Peyer's patch (tissue), 4 donors: ENCODE measurements at places on chromosomes 2 and 18.

- H3K27ac ChIP-seq = peak overlapping the region; percentile 88
- H3K4me3 ChIP-seq = no peak overlapping the region
- peaks cover 16% of the 10 kb centered on the region for H3K4me1 ChIP-seq
Measured at GRCh38 chr2:159902722-159903121, 104.7 kb upstream of the CD302 start.

DNA sequence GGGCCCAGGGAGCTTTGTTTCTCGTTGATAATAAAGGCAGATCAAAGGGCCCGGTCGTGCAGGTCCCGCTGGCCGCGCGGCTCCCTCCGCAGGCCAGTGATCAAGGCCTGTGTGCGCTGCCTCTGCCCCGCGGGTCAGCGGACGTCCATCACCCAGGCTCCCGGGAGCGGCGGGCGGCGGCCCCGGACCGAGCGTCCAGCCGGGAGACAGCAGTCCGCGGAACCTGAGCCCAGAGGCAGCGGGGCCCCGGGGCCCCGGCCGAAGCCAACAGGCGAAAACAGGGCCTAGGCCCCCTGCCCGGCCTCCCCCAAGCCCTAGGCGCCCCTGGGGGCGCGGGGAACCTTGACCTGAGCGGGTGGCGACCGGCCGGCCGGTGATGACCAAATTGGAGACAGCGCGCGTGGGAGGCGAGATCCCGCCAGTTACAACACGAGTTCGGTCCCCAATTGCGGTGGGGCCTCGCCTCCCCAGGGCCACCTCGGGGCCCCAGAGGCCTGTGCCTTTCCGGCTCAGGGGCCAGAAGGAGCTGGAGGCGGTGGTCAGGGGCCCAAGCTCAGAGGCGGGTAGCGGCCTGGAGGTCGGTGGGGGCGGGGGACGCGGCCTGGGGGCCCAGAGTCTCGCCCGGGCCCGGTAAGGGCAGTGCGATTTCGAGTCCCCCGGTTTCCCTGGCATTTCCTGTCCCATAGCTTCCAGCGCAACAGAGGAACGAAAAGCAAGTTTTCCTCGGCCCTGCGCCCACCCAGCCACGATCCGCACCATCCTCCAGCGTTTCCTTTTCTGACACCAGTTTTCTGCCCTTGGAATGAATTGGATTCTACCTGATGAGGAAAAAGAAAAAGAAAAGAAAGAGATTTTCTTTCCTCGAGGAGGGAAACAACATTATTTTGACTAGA, 5.9 kb downstream of the SP9 start:
- H3K4me1 ChIP-seq = peaks cover 48% of the 10 kb centered on the region
- no peak for DNase-seq
- H3K27ac ChIP-seq = no peak overlapping the region

GRCh38 chr2:136305517-136306192, 187.7 kb upstream of the CXCR4 start:
- no peak overlapping the region for H3K4me3 ChIP-seq
- DNase-seq = no peak
- no peaks in the 10 kb centered on the region for H3K36me3 ChIP-seq
- H3K27ac ChIP-seq = no peak overlapping the region

- H3K36me3 ChIP-seq = no peaks in the 10 kb centered on the region
- no peak overlapping the region for H3K27ac ChIP-seq
- H3K4me1 ChIP-seq = no peaks in the 10 kb centered on the region
- H3K27me3 ChIP-seq = no peaks in the 10 kb centered on the region
- DNase-seq = peak; percentile 26
Measured at GRCh38 chr18:79871481-79872091, 73.8 kb downstream of the KCNG2 start.

DNA sequence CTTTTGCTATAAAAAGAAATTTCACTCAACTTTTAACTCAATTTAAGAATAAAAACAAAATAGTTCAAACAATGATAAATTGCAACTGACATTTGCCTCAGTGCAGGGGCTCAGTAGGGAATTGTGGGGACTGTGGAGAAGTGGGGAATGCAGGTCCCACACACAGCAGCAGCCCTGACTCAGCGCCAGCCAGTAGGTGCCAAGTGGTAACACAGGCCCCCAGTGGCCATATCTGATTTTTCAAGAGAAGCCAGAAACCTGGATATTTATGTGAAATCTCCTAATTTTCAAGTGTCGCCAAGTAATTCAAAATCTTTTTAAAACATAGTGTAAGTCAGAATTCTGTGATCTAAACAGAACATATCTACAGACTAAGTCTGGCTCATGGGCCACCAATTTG, 186.3 kb downstream of the EN1 start:
- DNase-seq = no peak
- H3K27ac ChIP-seq = no peak overlapping the region
- no peaks in the 10 kb centered on the region for H3K27me3 ChIP-seq
- H3K36me3 ChIP-seq = no peaks in the 10 kb centered on the region
- no peak overlapping the region for H3K4me3 ChIP-seq

- H3K36me3 ChIP-seq = no peaks in the 10 kb centered on the region
- no peak for DNase-seq
Measured at GRCh38 chr18:76488190-76488589, 6.9 kb downstream of the ZNF516 start.

DNA sequence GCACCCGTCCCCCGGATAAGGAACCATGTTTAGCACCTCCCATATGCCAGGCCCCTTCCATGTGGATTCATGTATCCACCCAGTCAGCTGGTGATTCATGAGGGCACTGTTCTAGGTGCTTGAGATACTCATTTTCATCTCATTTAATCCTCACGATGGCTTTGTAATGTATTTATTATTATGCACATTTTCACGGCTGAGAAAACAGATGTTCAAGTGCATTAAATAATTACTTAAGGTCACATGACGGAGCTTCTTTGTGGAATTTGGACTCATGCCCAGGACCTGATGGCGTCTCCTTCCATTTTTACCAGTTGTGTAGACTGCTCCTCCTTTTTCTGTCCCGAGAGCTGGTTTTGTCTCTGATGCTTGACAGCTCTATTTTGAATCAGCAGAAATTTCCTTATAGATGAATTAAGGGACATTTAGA, 72.2 kb upstream of the RBM44 start:
- H3K4me3 ChIP-seq = no peak overlapping the region
- no peaks in the 10 kb centered on the region for H3K27me3 ChIP-seq
- no peak overlapping the region for H3K27ac ChIP-seq
- no peaks in the 10 kb centered on the region for H3K4me1 ChIP-seq
- H3K36me3 ChIP-seq = no peaks in the 10 kb centered on the region
- DNase-seq = peak; percentile 8

DNA sequence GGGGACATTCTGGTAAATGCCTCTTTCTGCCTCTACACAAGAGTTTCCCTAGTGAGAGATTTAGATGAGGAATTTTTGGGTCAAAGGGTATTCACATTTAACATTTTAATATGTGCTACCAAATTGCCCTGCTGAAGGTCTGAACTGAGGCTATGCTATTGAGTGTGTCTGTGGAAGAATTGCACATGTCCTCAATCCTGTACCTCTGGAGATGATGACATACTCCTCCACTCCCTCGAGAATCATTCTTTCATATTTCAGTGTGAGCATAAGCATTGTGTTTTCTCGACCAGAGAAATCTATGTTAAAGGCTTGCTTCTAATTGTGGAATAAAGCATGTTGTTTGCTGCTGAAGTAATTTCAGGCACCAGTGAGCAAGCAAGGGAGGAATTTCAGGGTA, 110.5 kb downstream of the TSN start:
- no peak overlapping the region for H3K4me3 ChIP-seq
- H3K36me3 ChIP-seq = no peaks in the 10 kb centered on the region
- no peaks in the 10 kb centered on the region for H3K27me3 ChIP-seq
- H3K27ac ChIP-seq = no peak overlapping the region

DNA sequence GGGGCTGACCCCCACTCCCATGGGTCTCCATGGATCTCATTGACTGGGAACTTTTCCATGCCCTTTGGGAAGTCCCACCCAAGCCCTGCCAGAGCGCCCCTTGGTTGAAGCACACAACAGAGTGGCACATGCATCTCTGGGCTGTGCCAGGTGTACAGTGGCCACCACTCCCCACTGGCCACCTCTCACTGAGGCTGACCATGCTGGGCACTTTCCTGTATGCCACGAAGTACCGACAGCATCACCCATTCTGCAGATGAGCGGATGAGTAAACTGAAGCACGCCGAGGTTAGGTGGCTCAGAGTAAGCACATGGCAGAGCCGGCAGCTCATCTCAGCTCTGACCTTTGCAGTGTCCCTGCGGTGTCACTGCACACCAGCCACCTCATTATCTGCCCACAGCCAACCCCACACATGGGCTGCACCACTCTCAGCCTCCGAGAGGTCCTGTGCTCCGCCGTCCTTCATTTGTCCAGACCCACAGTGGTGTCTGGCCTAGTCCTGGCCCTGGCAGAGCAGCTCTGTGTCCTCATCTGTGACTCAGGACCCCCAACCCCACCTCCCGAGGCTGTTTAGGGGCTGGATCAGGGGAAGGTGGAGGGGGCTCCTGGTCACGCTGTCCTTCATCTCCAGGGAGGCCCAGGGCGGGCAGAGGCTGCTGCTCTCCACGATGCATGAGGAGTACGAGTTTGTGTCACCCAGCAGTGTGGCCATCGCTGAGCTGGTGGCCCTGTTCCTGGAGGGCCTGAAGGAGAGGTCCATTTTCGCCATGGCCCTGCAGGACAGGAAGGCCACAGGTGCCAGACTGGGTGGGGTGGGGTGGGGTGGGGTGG, 18.0 kb upstream of the GPR17 start:
- no peak overlapping the region for H3K27ac ChIP-seq
- no peak for DNase-seq
- no peaks in the 10 kb centered on the region for H3K27me3 ChIP-seq
- no peak overlapping the region for H3K4me3 ChIP-seq

- peak overlapping the region; percentile 94 for H3K27ac ChIP-seq
- DNase-seq = no peak
- peak overlapping the region; percentile 90 for H3K4me3 ChIP-seq
- no peaks in the 10 kb centered on the region for H3K36me3 ChIP-seq
- peaks cover 4% of the 10 kb centered on the region for H3K4me1 ChIP-seq
Measured at GRCh38 chr2:113755035-113755834, 1.2 kb downstream of the SLC35F5 start.

- H3K36me3 ChIP-seq = no peaks in the 10 kb centered on the region
- no peak for DNase-seq
- no peak overlapping the region for H3K4me3 ChIP-seq
Measured at GRCh38 chr2:140842110-140842509, 1288.7 kb downstream of the LRP1B start.

- no peak overlapping the region for H3K4me3 ChIP-seq
- DNase-seq = no peak
- no peaks in the 10 kb centered on the region for H3K36me3 ChIP-seq
- no peaks in the 10 kb centered on the region for H3K27me3 ChIP-seq
- H3K27ac ChIP-seq = no peak overlapping the region
Measured at GRCh38 chr18:39786477-39786876, 2168.6 kb upstream of the PIK3C3 start.

- no peaks in the 10 kb centered on the region for H3K4me1 ChIP-seq
- H3K27me3 ChIP-seq = no peaks in the 10 kb centered on the region
- H3K27ac ChIP-seq = no peak overlapping the region
- no peak overlapping the region for H3K4me3 ChIP-seq
- no peaks in the 10 kb centered on the region for H3K36me3 ChIP-seq
- no peak for DNase-seq
Measured at GRCh38 chr2:216849987-216850386, 9.9 kb downstream of the TNP1 start.

DNA sequence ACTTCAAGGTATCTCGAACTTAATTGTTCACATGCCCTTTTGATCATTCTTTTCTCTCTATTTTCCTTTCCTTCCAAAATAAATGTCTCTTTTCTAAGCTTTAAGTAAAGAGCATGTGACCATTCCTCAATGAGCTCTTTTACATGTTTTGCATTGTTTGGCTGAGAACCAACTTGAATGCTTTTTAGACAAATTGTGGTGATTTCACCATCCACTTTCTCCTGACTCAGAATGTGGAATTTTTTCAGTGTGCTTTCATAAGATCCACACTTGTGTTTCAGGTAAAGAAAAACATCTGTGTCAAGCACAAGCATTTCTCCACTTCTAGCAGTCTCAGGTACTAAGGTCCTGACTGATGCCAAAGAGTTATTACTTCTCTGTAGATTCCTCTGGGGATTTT, 10.7 kb downstream of the RBM43 start:
- no peak overlapping the region for H3K27ac ChIP-seq
- no peaks in the 10 kb centered on the region for H3K27me3 ChIP-seq
- no peaks in the 10 kb centered on the region for H3K4me1 ChIP-seq
- no peak for DNase-seq
- no peak overlapping the region for H3K4me3 ChIP-seq

GRCh38 chr18:44693030-44693784, 12.5 kb downstream of the SETBP1 start:
- no peaks in the 10 kb centered on the region for H3K27me3 ChIP-seq
- no peak for DNase-seq
- H3K27ac ChIP-seq = no peak overlapping the region
- no peak overlapping the region for H3K4me3 ChIP-seq

DNA sequence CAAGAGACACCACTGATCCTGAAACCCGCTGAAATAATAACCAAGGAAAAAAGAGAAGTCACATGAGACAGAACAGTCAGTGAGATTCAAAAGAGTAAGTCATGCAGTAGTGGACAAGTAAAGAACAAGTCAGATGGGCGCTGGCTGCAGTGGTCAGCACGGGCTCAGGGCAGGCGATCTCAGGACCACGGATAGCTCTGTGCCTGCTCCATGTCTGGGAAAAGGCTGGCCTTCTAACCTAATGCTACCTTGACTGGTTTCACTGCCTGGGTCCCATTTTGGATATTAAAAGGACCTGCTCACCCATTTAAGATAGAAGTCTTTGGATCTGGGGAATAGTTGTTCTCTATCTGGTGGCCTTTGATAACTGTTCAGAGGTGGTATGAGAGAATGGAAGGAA, 61.7 kb upstream of the LCLAT1 start:
- H3K4me3 ChIP-seq = no peak overlapping the region
- H3K27ac ChIP-seq = no peak overlapping the region
- no peaks in the 10 kb centered on the region for H3K36me3 ChIP-seq
- no peak for DNase-seq
- H3K4me1 ChIP-seq = no peaks in the 10 kb centered on the region

- no peaks in the 10 kb centered on the region for H3K36me3 ChIP-seq
- no peak overlapping the region for H3K4me3 ChIP-seq
- DNase-seq = no peak
- H3K4me1 ChIP-seq = no peaks in the 10 kb centered on the region
Measured at GRCh38 chr2:72112401-72112800, 35.3 kb downstream of the CYP26B1 start.

DNA sequence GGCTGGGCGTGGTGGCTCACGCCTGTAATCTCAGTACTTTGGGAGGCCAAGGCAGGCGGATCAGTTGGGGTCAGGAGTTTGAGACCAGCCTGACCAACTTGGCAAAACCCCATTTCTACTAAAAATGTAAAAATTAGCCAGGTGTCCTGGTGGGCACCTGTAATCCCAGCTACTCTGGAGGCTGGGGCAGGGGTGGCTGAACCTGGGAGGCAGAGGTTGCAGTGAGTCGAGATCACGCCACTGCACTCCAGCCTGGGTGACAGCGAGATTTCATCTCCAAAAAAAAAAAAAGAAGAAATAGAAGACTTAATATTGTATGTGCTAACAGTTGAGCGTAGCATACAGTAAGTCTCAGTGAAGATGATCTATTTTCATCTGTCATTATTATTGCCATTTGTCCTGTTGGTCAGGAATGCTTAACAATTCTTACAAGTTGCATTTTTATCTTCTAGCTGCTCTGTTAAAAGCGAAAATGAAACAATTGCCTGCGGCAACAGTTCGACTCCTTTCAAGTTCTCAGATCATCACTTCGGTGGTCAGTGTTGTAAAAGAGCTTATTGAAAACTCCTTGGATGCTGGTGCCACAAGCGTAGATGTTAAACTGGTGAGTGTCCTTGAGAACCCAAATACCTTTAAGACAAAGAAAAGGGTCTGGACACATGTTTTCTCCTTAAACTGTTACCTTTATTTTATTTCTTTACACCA, 7.2 kb downstream of the PMS1 start:
- no peaks in the 10 kb centered on the region for H3K36me3 ChIP-seq
- H3K4me1 ChIP-seq = no peaks in the 10 kb centered on the region
- no peaks in the 10 kb centered on the region for H3K27me3 ChIP-seq
- no peak overlapping the region for H3K27ac ChIP-seq
- no peak for DNase-seq
